ENCODE measurements at places on chromosomes 4 and X. TPM values are rescaled to one million over a fixed set of nuclear protein-coding genes. Genes with fewer than 3 reads are reported as not detected.

HCFC1 gene
- total RNA-seq = 4.4 TPM

ALB gene
- not detected for total RNA-seq

CT47B1 gene
- not detected for total RNA-seq

PLXNA3 gene
- 4.3 TPM for total RNA-seq

TRIML2 gene
- total RNA-seq = 0.18 TPM

ADH1A gene
- not detected for total RNA-seq

TCEAL7 gene
- total RNA-seq = 16.1 TPM

KLF8 gene
- total RNA-seq = not detected

AKAP4 gene
- not detected for total RNA-seq

REPS2 gene
- total RNA-seq = 0.18 TPM

SPRY1 gene
- total RNA-seq = 1.9 TPM

HSD17B13 gene
- under 0.01 TPM for total RNA-seq

ADAM29 gene
- not detected for total RNA-seq

CFAP299 gene
- total RNA-seq = 1.1 TPM

PNCK gene
- total RNA-seq = not detected

GNL3L gene
- total RNA-seq = 47.2 TPM

SLC10A3 gene
- total RNA-seq = 15.2 TPM

ZNF185 gene
- 3.6 TPM for total RNA-seq

CYSLTR1 gene
- total RNA-seq = not detected

DGKK gene
- total RNA-seq = not detected

ZNF595 gene
- total RNA-seq = 9.4 TPM

GSX2 gene
- total RNA-seq = not detected

GAGE12J gene
- total RNA-seq = not detected

SPANXN5 gene
- not detected for total RNA-seq

MAGEA2B gene
- not detected for total RNA-seq

FAM149A gene
- 0.83 TPM for total RNA-seq

STAP1 gene
- not detected for total RNA-seq

SOD3 gene
- total RNA-seq = 0.28 TPM

SH3RF1 gene
- 29.8 TPM for total RNA-seq

SLC35A2 gene
- total RNA-seq = 10.8 TPM

EREG gene
- 0.36 TPM for total RNA-seq

USP51 gene
- 1.1 TPM for total RNA-seq

HSPA4L gene
- 2.3 TPM for total RNA-seq

MAGED2 gene
- 279 TPM for total RNA-seq

FRMD7 gene
- total RNA-seq = not detected

IKBKG gene
- 16.5 TPM for total RNA-seq

JCHAIN gene
- total RNA-seq = 0.83 TPM

CLNK gene
- total RNA-seq = not detected
